NCI-H1436 treated with DMSO at 0.1 percent for 48 hours (cell line): ENCODE measurements at places on chromosomes 7 and 10.

DNA sequence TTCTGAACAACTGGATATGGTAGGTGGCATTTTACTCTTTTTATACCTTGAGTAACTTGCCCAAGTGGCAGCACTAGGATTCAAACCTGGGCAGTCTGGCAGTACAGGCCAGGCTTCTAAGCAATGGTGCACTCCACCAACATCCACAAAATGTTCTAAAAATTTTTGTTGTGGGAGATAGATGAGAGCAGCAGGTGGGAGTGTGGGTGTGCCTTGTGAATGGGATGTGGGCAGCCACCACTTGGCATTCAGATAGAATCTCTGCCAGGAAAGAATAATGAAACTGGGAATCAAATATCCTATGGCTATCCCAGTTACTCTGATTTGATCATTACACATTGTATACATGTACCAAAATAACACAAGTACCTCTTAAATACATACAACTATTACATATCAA lies 810.7 kb downstream of the MAGI2 start:
- DNase-seq = no peak

GRCh38 chr7:27364344-27364758 lies 121.7 kb downstream of the EVX1 start:
- DNase-seq = no peak

GRCh38 chr7:108561047-108561619 lies 8.4 kb downstream of the THAP5 start:
- DNase-seq = no peak

DNA sequence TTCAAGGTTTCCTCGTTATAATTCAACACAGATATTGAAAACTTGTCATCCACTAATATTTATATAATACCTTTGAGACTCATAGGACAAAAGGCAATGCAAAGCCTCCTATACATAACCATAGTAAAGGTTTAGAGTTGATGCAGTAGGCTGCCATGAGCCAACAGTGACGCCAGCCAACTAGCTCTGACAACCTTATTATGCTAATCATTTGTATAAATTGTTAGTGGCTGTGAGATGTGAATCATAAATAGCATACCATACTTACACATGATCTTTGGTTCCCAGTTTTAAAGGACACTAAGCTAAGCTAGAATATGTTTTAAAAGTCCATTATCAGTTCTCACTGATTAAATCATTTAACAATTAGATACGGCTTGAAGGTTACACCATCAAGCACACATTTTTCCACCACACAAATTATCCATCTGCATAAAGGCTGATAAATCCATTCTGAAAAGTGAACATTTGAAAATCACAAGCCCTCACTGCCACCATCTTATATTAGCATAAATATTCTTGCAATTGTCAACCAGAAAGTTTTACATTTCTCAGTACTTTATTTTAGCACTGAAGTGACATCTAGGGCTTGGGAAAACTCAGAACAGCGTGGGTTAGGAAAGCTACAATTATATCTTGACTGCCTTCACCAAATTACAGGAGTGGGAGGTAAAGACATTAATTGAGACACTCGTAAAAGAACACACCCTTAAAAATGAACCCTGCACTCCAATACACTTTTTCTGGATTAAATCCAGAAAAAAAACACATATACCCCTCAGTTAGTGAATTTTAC lies 30.7 kb downstream of the COA1 start:
- no peak for DNase-seq

GRCh38 chr7:28498636-28499035 lies 86.3 kb downstream of the CREB5 start:
- no peak for DNase-seq

GRCh38 chr7:93013446-93014061 lies 104.2 kb downstream of the SAMD9 start:
- no peak for DNase-seq
